ENCODE measurements at places on chromosomes 12 and 14. TPM values are rescaled to one million over a fixed set of nuclear protein-coding genes. Genes with fewer than 3 reads are reported as not detected.

Gene SLC17A8
- not detected for total RNA-seq

Gene GPR65
- total RNA-seq = 0.17 TPM

GRCh38 chr12:70415987-70416386 lies 49.9 kb downstream of the KCNMB4 start:
- DNase-seq = no peak

DNA sequence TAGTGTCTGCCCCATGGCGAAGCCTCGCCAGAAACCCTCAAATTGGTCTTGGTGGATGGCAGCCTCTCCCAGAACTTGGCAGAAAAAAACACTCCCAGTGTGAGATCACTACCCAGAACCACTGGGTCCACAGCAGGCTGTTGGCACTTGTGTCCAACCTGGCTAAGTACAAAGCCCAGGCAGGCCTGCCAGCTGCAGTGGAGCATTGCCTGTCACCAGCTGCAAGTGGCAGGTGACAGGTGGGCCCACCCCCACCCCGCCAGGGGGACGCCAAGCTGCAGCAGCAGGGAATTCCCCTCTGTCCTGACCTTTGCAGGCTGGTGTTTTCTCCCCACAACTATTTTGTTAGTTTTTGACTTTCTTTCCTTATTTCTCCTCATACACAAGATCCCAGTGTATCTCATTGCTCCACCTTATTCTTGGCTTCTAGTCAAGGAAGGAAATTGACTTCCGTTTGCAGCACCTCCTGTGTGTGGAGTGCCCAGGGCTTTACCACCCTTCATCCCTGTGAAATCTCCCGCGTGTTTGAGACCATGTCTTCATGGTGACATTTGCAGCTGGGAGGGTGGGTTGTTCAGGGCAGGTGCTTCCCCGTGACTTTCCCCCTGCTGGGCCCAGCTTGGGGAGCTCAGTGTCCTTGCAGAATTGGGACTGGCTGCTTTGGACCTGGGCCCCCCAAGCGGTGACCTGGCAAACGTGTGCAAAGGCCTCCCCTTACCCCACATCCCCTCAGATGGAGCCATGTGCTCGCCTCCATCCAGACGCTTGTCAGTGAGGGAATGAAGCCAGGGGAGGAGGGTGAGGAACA lies 73.8 kb upstream of the RIN3 start:
- no peak for DNase-seq
